ENCODE measurements at places on chromosomes 3 and 15.

DNA sequence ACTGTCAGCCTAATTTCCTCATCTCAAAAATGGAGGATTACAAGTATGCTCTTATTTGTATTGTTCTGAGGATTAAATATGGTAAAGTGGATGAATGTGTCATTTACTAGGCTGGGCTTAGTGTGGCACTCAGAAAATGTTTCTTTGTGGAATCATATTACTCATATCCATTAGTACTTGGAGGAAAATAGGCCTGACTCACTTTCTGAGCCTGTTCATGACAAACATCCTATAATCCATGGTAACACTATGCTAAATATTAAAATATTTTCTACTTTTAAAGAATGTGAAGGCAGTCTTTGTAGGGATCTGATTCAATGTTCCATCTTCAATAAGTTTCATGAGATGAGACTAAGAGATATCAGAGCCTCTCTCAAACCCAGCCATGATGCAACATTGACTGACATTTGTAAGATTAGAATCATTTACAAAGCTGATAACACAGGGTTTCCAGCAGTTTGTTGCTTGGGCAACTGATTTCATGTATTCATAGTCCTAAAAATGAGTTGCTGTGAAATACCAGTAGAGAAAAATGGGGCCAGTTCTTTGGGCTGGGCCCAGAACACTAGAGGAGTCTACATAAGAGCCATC lies 1048.5 kb downstream of the NTRK3 start:
- DNase-seq, result no peak

DNA sequence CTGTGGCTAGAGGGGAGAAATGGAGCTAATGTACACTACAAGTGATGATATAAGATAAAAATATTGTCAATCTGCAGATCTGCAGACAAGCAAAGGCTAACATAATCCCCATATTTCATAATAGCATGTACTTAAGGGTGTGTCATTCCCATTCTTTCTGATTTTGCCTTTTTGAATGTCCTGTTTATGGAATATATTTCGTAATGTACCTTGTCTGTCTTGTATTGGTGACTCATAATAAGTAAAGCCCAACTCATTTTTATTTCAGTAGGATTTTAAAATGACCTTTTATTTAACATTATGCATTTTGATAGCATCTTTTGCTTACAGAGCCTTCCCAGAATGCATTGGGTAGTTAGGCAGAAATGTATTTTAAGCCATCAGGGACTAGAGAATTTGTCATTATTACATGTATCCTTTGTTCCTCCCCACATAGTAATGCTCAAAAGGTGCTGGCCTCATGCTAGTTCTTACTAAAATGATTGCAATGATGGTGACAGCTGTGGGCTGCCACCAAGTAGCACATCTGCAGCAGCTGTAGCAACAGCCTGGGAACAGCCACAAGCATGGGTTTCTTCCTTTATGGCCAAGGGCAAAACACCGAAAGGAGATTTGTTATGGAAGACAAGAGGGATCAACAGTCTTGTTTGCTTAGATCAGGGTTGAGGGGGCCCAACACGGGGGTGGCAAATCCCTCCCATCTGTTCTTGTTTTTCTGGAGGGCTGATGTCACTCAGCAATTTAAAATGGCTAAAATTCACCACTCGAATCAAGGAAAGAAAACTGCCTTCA lies 188.5 kb downstream of the CADPS start:
- peak; percentile 29 for DNase-seq

GRCh38 chr3:112354642-112355306 lies 21.8 kb downstream of the CD200 start:
- no peak for DNase-seq

DNA sequence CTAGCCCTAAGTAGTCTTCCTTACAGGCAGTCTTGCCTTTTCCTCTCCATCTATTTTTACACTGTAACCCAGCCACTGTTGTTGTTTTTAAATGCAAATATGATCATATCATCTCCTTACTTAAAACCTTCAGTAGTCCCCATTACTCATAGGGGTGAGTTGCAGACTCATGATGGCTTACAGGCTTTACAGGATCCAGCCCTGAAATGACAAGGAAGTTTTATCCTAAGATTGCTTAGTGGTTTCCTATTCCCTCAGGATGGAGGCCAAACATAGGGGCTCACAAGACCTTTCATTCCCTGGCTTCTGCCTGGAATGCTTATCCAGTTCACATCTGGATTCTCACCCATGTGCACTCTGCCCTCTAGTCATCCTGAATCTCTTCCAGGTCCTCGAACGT lies 27.7 kb upstream of the PCOLCE2 start:
- DNase-seq, result no peak

DNA sequence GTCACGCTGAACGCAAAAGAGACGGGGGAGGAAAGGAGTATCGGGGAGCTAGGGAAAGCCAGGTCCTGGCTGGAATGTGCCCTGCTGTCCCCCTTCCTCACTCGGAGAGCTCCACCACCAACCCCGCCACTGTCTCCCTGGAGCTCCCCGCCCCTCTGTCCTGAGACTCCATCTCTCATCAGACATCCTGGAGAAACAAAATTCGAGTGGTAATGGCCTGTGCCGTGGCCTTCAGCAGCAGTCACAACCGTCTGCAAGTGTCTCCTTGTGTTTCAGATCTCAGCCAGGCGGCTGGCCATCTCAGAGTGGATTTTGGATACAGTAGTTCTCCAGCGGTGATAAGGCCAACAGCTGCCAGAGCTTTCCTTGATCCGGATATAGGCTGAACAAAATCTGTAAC lies 76.9 kb downstream of the OCA2 start:
- no peak for DNase-seq

- DNase-seq, result no peak
These were observed 289.5 kb upstream of the RGMA start for GRCh38 chr15:93378558-93378957.

- DNase-seq, result peak; percentile 61
These were observed 54.3 kb upstream of the NEK10 start for GRCh38 chr3:27423463-27423862.

DNA sequence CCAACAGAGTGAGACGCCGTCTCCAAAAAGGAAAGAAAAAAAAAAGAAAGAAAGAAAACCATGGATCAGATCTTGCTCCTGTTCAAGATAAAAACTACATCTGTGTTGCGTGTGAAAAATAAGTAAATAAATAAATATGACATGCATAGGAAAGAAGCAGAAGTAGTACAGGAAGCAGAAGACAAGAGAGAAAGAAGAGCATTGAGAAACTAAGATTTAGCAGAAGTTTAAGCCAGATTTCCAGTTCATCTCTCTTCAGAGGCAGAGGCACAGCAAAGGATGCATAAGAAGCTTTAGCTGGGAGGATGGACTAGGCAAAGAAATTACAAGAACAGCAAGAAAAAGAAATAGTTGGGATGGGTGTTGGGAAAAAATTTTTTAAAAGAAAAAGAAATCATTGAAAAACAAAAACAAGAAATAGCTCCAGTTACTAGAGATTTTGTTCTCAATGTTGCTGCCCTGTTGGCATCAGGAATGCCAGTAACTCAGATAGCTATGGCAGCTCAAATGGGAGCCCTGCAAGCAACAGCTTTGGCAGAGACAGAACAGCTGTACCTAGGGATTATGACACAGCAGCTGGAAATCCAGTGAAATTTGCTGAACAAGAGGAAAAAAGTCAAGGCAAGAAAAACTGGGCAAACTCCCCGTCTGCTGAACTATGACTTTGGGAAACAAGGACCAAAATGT lies 17.3 kb downstream of the AP3S2 start:
- DNase-seq, result no peak

DNA sequence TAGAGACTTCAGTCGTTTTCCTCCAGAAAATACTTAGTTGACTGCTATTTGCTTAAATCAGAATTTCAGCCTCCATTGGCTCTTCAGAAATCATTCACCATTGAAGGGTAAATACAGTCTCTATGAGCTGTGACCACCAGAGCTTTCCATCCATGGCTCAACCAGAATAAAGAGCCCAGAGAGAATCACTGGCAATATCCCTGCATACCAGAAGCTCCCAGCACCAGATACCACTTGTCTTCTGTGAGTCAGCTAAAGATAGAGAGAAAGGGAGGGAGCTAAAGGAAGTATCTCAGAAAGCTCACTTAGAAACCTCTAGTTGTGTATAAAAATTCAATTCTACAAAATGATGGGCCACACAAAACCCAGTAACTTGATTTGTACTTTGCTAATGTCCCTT lies 115.2 kb upstream of the TMCO5A start:
- peak; percentile 2 for DNase-seq

- no peak for DNase-seq
These were observed 440.1 kb downstream of the GABRG3 start for GRCh38 chr15:27410996-27411605.

- DNase-seq, result peak; percentile 18
These were observed 240.8 kb downstream of the NR1D2 start for GRCh38 chr3:24185738-24186384.

DNA sequence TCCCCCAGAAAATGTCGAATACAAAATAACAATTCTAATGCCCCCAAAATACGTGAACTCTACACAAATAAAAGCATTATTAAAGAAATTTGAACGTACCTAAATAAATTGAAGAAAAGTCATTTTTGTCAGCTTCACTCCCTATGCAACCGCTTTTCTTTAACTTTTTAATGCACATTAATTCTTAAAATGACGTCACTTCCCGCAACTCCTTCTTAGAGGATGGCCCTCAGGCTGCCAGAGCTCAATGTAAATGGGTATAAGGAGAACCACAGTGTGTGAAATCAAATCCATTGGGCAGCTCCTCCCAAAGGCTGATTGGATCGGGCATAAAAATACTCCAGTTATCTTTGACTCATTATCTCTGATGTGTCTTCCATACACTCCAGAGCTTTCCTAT lies 736.9 kb downstream of the GBE1 start:
- DNase-seq, result no peak

DNA sequence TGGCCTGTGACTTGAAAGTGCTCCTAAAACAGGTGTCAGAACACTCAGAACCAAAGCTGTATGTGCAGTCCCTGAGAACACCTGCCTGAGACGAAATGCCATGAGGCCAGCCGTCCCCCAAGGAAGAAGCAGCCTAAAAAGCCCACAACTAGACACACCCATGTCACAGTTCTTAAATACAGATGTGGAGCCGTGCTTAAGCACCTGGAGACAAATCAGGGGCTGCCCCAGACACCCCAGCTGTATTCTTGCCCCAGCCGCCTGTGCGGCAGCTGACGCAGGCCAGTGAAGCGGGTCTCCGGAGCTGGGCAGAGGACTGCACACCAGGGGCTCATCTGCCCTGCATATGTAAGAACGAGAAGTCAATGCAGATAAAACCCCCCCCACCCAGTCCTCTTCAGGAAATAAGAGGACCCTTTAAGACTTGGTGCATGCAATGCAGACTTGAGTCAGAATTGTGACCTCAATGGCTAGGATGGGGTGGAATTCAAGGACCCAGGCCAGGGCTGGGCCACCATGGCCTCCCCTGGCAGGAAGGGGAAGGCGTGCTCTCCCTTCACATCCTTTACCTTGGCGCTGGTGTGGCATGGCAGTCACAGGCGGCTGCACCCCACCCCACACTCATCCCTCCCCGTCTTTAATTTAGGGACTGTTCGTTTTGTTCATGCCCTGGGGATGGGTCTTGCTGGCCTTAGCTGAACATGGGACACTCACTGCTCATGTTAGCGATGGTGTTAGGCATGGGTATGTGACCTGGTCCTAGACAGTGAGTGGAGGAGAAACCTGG lies 27.7 kb upstream of the PLXNA1 start:
- no peak for DNase-seq

DNA sequence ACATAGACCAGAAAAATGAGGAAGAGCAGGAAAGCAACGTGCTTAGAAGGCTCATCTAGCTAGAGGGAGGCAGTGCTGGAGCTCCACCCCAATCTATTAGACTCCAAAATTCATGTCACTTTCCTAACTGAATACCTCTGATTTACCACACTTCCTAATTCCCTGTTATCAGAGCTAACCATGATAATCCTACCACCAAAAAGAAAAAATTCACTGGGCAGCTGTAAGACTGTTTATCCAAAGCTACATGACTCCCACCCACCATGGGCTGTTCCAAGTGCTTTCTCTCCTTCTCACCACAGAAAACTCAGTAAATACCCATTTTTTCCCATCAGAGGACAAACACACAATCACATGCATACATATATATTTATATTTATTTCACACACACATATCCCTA lies 479.5 kb upstream of the WNT5A start:
- no peak for DNase-seq

DNA sequence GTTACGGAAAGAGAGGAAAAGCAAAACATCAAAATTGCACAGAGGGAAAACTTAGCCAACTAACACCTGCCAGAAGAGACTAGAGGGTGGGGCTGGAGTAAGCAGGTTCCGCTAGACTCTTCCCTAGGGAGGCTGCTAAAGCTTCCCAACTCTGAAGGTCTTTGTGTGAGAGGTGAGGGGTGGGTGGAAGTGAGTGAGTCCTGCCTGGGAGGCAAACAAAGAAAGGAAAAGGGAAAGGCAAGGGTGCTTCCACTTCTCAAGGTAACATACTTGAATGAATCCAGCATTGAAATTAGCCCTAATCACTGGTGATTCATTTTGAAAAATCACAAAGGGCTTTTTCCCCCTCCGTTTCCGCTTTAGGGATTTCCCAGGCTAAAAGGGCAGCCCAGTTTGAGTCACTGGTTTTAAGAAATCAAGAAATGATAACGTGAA lies 220.5 kb upstream of the ADAMTS9 start:
- no peak for DNase-seq

DNA sequence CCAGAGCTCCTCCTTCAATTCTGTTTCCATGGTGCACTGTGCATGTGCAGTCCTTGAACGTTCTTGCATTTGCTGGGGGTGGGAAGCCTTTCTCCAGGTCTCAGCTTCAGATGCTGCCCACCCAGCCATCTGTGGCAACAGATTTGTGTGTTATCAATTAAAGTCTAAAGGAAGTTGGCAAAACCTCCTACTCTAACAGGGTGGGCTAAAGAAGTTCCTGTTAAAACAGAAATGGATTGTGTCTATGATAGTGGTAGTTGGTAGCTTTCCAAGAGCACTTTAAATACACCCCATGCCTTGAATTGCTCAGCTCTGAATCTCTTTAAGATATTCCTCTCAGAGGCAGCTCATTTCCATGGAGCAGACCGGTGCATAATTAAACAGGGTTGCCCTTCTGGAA lies 488.0 kb upstream of the SUCLG2 start:
- no peak for DNase-seq

GRCh38 chr3:45208586-45208985 lies 17.5 kb downstream of the TMEM158 start:
- DNase-seq, result no peak

GRCh38 chr15:49697121-49697520 lies 76.3 kb downstream of the DTWD1 start:
- no peak for DNase-seq

- no peak for DNase-seq
These were observed 25.1 kb upstream of the ETV5 start for GRCh38 chr3:186133980-186134379.

All from skeletal muscle cell (primary cell).